Stimulated activated CD8-positive, alpha-beta memory T cell treated with anti-CD3 and anti-CD28 coated beads, Interleukin-4, amount 100 ng/mL, for 4 hours (primary cell): ENCODE measurements at places on chromosomes 4 and X.

DNA sequence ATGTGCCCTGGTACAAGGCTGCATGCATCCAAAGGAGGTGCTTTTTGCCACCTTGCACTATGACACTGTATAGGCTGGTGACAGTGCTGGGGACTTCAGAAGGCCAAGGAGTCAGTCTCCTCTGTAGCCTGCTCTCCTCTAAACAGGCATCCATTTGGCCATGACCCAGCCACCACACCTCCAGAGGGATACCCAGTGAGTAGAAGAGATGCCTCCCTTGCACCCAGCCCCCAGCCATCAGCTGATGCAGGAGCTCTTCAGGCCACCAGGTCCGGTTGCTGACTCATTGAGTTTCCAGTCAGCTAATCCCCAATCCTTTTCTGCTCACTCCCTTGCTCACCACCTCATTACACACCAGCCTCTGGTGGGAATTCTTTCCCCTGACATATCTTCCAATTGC, 99.8 kb downstream of the PJA1 start:
- DNase-seq, result no peak

GRCh38 chr4:57668621-57669020, 558.4 kb upstream of the IGFBP7 start:
- no peak for DNase-seq

DNA sequence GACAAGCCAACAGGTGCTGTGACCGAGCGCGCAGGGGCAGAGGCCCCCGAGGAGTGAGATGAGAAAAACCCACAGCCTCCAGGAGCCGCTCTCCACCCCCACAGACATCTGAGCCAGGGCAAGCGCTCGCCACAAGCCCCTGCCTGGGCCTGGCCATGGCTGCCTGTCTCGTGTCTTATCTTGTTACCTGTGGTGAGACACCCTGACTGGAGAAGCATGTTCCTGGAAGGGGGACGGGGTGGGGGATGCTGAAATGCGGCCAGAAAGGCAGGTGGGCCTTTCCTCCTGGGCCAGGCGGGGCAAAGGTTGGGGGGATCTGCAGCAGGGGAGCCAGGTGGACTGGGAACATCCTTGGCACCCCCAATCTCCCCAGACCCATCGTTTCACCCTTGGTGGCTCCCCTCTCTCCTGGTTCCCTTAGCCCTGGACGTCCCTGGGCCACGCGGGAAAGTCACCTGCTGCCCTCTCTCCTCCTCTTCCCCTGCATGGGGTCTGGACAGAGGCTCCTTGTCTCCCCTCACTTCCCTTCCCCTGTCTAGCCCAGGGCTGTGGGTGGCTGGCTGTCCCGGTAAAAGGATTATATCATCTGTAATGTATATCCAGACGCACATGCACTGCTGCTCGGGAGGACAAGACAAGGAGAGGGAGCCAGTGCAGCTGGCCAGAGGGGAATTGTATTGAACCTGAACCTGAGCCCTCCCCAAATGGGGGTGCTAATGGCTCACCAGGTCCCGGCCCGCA, 8.4 kb upstream of the DUSP9 start:
- DNase-seq, result no peak

DNA sequence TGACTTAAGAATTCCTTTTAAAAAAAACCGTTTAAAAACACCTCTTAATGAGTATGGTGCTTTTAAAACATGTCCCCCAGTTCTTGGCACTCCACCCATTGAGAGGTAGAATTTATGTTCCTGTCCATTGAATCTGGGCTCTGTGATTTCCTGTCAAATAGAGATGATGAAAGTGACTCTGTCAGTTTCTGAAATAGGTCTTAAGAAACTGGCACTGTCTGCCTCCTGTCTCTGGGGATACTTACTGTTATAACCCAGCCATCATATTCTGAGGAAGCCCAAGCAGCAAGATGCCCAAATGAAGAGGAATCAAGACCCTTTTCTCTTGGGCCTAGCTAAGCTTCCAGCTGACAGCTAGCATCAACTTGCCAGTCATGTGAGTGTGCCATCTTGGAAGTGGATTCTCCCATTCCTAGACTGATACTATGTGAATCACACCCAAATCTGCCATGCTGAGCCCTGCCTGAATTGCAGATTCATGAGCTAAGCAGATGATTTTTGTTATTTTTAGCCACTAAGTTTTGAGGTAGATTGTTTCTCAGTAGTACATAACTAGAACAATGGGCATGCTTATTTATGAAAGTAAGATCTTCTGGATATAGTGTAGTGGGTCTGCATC, 22.8 kb downstream of the C4orf54 start:
- DNase-seq, result no peak

- DNase-seq, result no peak
Measured at GRCh38 chr4:2261853-2262144, at the start of gene MXD4. TSS of gene MXD4 (minus strand) at chr4:2262109. CDS start at chr4:2261980, 129 bp downstream.
